ENCODE measurements at places on chromosomes 12 and 14.

DNA sequence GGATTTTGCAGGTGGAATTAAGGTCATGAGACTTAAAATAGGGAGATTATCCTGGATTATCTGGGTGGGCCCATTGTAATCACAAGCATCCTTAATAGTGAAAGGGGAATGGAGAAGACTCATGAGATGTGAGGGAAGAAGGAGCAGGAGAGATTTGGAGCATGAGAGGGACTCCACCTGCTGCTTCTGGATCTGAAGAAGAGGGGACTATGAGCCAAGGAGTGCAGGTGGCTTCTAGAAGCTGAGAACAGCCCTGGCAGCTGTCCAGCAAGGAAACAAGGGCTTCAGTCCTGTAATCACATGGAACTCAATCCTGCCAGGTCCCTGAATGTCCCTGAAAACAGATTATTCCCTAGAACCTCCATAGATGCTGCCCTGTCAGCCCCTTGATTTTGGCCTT is 67.8 kb downstream of the PELI2 start:
- peak; percentile 53 for DNase-seq

DNA sequence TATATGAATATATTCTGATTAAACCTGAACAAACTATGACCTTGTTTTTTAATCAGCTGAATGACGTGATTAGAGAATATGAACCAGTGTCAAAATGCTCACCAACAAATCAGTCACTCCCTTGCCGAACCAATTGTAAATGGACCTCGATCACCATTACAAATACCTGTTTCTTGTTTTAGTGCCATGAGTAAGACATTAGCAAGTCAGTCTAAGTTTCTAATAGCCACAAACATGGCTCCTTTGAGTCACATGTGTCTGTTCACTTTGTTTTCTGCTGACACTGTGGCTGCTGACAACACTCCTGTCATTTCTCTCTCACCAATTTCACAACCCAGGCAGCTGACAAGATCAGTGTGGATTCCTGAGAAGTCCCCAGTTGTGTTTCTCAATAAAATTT is 286.2 kb upstream of the MDGA2 start:
- no peak for DNase-seq

DNA sequence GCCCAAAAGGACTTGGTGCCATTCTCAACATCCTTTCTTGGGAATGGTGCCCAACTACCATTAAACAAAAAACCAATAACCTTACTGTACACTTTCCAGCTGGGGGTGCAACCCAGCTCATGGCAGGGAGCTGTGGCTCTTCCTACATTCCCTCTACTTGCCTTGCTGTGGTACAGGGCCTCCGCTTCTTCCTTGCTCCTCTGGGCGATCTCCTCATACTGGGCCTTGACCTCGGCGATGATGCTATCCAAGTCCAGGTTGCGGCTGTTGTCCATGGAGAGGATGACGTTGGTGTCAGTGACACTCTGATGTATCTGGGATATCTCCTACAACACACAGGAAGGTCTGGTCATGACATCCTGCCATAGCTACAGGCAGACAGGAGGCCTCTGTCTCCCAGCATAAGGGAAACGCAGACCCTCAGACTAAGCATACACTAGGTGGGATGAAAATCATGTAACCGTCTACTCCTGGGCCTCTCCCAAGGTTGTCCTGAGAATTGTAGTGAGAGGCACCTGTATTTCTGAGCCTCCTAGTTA is 3.9 kb downstream of the KRT2 start:
- no peak for DNase-seq

DNA sequence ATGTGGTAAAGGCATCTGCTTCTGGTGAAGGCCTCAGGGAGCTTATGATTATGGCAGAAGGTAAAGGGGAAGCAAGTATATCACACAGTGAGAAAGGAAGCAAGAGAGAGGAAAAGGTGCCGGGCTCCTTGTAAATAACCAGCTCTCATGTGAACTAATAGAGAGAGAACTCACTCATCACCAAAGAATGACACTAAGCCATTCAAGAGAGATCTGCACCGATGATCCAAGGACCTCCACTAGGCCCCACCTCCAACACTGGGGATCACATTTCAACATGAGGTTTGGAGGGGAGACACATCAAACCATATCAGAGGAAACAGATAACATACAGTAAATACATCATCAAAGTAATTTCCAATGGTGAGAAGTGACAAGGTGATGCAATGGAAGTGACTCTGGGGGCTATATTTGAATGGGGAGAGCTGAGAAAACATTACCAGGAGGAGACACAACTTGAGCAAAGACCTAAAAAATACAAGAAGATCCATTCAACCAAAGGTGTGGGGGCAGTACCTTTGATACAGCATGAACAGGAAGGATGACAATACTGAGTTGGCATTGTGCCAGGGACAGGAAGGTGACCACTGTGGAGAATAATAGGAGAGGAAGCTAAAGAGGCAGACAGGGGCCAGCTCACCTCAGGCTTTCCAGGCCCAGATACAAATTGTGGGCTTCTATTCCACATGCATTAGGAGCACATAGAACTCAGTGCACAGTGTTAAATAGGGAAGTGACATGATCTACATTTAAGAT is 134.4 kb upstream of the GRIP1 start:
- DNase-seq = no peak

- no peak for DNase-seq
These were observed 254.0 kb downstream of the ANO6 start for GRCh38 chr12:45469902-45470301.

GRCh38 chr12:58465418-58465817 is 454.9 kb downstream of the LRIG3 start:
- DNase-seq = no peak

GRCh38 chr12:80513211-80513610 is 69.2 kb downstream of the PTPRQ start:
- no peak for DNase-seq

DNA sequence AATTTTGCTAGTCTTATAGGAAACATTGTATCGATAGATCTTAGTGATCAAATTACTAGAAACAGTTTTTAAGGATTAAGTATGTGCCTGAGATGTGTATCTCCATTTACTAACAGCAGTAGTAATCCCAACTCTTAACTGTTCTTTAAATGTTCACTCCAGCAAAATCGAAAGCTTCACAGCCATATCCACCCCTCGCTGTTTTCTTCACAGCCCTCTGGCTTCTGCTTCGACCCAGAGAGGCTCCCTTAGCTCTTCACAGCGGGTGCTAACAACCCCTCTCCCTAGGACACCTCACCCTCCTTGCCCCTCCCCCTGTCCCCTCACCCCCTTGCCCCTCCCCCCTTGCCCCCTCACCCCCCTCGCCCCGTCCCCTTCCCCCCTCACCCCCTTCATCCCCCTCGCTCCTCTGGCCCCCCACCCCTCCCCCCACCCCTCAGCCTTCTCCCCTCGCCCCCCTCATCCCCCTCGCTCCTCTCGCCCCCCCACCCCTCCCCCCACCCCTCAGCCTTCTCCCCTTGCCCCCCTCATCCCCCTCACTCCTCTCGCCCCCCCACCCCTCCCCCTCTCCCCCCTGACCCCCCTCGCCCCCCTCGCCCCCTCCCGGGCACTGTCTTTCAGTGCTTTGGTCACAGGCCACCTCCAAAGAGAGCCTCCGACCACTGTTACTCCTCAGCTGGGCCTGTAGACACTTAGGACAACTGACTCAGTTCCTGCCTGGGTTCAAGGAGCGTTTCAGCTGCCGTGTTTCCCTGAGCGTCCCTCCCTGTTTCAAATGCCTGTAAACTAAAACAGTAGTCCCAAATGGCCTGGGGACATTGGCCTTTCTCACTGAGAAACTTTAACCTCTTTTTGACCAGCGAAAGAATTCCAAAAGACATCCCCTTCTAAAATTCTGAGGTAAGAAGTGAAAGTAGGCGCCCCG is 46.0 kb upstream of the DYNC1H1 start:
- no peak for DNase-seq

DNA sequence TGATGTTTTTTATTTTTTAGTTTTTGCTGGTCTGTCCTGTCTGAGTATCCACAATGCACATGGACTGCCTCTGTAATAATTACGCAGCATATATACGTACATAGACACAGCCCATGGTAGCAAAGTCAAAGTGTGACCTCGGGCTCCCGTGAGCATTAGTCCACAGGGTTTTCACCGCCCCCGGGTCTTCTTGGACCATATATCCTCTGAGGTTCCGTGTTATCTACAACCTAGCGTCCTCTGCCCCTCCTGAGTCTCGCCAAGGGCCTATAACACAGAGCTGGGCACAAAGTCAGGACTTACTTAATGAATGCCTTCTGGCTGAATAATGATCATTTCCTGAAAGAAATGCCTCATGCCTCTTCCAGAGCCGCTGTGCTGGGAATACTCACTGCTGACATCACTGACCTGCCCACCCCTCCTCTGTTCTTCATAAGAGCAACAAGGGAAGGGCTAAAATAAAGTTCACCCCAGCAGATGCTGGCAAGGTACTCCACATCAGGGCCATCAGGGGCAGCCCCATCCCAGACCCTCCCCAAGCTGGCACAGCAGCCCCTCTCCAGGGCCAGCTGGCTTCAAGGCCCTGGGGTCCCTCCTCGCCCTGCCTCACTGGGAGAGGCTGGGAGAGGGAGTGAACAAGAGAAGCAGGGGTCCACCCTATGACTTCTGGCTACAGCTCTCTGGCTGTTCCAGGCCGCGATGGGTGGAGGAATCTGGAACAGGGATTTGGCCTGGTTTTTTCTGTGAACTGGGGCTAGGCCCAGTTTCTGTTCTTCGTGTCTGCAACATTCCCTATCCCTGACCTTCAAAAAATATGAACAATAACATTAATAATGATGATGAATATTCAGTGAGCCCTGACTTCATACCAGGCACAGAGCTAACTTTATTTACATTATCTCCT is 7.9 kb downstream of the HDAC7 start:
- no peak for DNase-seq

GRCh38 chr12:103586791-103587370 is at the start of gene STAB2:
STAB2 (plus strand) TSS chr12:103587273; CDS start chr12:103587477, 204 bp downstream.
- no peak for DNase-seq

- no peak for DNase-seq
These were observed 524.8 kb upstream of the ATP2B1 start for GRCh38 chr12:90233168-90234100.

DNA sequence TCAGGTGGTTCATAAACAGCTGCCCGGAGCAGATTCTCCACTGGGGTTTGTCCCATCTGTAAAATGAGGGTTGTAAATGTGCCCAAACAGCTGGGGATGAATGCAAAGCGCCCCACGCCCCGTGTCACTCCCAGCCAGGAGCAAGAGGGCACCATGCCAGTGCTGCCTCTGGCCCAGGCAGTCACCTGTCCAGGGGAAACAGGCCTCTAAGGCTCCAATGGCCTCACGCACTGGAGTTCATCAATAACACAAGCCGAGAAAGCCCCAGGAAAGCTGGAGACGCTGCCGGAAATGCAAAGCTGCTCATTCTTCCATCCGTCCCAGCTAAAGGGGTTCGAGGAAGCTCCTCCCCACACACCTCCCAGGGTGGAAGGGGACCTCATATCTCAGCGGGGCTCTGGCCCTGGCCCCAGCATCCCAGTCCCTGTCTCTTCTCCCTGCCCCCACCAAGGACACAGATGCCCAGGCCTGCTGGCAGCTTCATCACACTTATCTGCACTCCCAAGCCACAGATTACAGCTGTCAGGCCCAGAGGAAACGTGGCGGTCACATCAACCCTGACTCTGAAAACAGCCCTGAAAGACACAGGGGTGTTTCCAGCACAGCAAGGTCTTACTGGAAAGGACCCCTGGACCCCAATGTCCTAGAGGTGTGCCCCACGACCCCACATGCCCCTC is 21.5 kb downstream of the SCARB1 start:
- DNase-seq = no peak

DNA sequence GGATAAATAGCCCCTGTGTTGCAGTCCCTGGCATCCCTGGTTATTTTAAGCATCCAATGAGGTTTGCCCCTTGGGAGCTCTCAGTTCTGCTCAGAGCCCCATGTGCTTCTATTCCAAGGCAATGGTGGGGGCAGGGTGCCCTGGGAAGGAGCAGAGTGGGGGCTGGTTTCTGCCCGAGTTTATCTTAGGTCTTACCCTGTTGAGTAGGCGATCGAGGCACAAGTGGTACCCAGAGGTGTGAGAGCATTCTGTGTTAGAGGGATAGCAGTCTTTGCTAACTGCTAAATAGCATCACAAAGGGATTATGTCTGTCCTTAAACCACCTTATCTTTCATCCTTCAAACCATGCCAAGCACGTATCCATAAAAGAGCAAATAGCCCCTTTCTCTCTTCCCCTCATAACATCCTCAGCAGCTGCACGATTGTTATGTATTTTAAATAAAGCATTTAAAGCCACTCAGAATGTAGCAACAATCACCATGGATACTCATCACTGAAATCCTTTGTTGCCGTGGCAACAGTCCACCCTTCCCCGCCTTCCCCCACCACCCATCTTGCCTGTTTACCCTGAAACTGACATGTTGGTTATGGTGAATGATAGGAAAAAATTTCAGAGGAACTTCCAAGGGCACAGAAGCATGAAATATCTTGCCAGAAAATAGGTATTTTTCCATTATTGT is 139.3 kb downstream of the PTPN11 start:
- no peak for DNase-seq

GRCh38 chr12:123805173-123805572 is 43.1 kb downstream of the DNAH10 start:
- DNase-seq = no peak
